Lower leg skin (tissue), 4 donors: ENCODE measurements at places on chromosomes 1 and 21.
A peak's percentile ranks its signal among the peaks of the same experiment; 100 is the strongest.

- no peak for DNase-seq
Measured at GRCh38 chr1:156276532-156276931, 6.1 kb downstream of the SMG5 start.

GRCh38 chr1:83845437-83846071 lies 153.4 kb downstream of the TTLL7 start:
- no peak for DNase-seq

GRCh38 chr1:3775490-3776230 lies 3.1 kb downstream of the SMIM1 start:
- DNase-seq = peak; percentile 87

GRCh38 chr21:46636550-46637285 lies 1.2 kb downstream of the PRMT2 start:
- DNase-seq = no peak

DNA sequence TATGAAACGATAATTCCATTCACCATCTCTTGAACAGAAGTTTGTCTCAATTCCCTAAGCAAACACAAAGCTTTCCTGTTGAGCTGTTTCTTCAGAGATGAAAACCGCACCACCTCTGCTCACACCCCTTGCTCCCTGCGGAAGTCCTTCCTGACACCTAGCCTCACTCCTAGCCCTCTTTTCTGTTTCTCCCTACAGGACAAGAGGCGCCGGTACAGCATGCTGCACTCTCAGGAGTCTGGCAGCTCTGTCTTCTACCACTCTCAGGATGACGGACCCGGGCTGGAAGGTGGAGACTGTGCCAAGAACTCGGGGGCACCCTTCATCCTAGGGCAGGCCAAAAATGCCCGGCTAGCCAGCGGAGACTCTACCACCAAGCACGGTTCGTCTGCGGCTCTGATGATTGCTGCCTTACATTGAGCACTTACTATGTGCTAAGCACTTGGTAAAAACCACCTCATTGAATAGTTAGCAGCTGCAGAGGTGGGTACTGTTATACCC lies 45.5 kb downstream of the VWA5B1 start:
- no peak for DNase-seq

GRCh38 chr1:165355139-165355976 lies 1.2 kb downstream of the LMX1A start:
- DNase-seq = no peak

DNA sequence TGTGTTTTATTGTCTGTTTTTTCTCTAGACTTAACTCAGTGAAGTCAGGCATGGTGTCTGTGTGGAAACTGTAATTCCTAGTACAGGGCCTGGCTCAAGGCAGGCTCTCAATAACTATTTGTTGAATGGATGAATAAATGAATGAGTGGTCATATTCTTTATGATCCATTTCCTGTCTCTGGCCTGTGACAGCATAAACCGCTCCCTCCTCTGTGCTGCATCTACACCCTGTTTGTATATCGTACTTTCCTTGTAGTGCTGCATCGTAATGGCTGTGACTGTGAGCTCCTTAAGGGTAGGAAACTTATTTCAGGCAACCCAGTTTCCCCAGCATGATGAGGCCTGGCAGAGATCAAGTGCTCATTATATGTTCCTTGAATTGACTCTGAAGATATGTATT lies 337.5 kb upstream of the USP24 start:
- no peak for DNase-seq

DNA sequence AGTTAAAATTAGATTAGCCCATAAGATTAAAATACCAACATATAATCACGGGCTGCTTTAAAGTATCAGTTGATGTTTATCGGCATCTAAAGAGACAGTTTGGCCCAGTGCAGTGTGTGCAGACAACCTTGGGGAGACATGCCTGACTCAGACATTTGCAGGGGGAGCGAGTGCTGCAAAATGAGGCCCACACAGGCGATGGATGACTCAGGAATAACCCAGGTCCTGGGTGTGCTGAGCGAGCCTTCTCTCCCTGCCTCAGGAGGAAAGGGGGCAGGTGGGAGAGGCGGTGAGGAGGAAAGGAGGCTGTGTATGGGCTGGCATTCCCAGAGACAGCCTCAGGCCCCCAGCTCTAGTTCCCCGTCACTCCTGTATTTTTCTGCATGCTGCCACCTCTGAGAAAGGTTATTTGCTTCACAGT lies 9.0 kb downstream of the SLC9A1 start:
- DNase-seq = no peak

DNA sequence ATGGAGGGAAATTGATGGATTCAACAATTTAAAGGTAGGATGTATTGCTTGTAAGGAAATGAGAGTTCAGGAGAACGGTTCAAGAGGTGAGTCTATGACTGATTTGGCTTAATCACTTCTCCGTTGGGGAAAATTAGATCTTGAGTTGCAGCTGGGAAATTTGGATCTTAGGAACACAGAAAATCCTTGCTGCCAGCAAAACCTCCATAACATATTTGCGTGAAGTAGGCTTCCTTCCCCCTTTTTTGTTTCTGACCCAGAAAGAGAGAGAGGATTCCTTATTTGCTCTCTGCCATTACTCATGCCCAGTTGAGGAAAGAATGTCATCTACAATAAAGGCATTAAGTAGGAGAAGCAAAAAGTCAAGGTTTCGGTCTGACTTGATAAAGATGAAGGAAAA lies 73.5 kb upstream of the PDC start:
- no peak for DNase-seq

- DNase-seq = no peak
Measured at GRCh38 chr21:25986928-25987327, 183.6 kb downstream of the APP start.
